ENCODE measurements at places on chromosomes 16 and 17.

DNA sequence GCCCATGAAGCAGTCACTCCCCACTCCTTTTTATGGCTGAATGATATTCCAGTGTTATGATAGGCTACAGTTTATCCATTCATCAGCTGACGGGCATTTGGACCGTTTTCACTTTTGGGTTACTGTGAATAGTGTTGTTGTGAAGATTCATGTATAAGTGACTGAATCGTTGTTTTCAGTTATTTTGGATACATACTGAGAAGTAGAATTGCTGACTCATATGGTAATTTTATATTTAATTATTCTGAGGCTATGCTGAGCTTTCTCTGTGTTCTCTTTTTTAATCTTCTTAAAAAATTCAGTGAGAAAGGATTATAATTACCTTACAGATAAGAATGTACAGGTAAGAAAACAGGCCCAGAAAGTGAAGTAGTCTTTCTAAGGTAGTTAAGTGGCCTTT is 117.9 kb upstream of the MPHOSPH6 start:
- no peak for DNase-seq

DNA sequence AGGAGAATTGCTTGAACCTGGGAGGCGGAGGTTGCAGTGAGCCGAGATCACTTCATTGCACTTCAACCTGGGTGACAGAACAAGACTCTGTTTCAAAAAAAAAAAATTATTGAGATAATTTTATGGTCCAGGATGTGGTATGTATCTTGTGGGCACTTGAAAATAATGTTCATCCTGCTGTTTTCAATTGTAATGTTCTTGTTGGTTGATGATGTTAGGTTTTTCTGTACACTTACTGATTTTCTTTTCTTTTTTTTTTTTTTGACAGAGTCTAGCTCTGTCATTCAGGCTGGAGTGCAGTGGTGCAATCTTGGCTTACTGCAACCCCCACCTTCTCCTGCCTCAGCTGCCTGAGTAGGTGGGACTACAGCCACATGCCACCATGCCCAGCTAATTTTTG is 29.7 kb downstream of the TBX21 start:
- no peak for DNase-seq

- no peak for DNase-seq
These were observed 576 bp downstream of the ZNF768 start for GRCh38 chr16:30525844-30526136.

- no peak for DNase-seq
These were observed 8.3 kb downstream of the SLC35G3 start for GRCh38 chr17:35185849-35186248.

DNA sequence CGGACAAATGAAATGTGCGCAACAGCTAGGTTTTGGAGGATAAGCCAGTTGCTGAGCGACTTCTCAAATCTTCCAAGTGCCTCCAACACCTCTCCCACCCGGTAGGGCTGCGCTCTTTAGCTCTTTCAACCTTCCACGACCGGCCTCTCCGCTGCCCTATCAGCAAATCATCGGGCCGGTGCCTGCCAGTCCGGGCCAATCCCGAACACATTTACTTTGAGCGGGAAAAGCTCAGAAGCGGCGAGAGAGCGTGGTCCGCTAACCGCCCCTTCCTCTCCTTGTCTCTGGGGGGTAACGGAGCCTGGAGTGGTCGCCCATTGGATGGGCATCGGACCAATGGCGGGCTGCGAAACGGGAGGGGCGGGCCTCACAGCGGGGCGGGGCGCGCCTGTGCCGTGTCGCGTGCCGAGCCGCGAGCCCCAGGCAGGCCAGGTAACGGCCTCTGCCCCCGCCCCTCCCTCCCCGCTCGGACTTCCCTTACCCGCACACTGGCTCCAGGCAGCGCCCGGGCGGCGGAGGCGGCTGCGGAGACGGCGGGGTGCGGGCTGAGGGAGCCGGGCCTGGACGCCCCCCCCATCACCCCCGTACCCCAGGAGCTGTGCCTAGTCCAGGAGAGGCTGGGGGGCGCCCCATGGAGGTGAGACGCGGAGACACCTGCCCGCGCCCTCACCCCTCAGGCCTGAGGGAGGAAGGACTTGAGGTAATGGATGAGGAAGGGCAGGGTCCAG is at the start of gene MEIOC:
MEIOC (plus strand) TSS at position 486 of the 728 bp plus-strand sequence; CDS start at position 632, 146 bp downstream.
- no peak for DNase-seq

- no peak for DNase-seq
These were observed 2.3 kb downstream of the FAAP100 start for GRCh38 chr17:81549826-81550225.

GRCh38 chr16:71883168-71883848 is 674 bp downstream of the ZNF821 start:
- peak; percentile 51 for DNase-seq

- DNase-seq = no peak
These were observed 18.2 kb upstream of the NXPH3 start for GRCh38 chr17:49557312-49558024.

DNA sequence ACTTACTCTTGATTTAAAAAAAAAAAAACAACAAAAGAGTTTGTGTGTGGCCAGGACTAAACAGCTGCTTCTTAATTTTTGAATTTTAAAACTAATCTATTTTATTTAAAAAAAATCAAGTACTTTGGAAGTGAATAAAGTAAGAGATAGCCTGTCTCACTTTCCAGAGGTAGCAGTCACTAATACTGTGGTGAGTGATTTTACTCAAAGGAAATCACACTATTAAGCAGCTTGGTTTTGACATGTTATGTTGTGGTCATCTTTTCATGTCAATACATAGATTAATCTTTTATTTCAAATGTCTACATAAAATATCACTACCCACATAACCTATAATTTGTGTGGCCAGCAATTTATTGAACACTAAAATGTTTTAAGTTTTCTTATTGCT is 102.2 kb upstream of the HLF start:
- DNase-seq = no peak

DNA sequence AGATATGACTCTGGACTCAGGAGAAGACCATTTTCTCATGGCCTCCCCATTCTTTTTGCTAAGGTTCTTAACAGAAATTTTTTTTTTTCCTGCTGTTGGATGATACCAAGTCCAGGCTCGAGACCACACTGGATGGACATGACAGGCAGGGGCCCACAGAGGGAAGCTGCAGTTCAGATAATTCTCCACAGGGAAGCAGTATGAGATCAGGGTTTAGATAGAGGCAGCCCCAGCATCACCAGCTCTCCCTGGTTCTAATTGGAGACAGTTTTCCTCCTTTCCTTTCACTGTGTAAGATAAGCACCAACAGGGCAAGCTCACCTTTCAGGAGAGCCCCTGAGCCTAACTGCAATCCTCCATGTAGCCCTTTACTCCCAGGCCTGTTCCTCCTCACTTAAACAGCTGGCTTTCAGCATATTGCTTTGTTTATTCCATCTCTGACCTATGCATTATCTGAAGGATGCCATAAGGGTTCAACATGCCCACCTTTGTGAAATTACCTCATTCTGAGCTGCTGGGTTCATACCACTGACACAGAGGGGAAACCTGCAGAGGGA is 108.1 kb downstream of the SNX11 start:
- no peak for DNase-seq

DNA sequence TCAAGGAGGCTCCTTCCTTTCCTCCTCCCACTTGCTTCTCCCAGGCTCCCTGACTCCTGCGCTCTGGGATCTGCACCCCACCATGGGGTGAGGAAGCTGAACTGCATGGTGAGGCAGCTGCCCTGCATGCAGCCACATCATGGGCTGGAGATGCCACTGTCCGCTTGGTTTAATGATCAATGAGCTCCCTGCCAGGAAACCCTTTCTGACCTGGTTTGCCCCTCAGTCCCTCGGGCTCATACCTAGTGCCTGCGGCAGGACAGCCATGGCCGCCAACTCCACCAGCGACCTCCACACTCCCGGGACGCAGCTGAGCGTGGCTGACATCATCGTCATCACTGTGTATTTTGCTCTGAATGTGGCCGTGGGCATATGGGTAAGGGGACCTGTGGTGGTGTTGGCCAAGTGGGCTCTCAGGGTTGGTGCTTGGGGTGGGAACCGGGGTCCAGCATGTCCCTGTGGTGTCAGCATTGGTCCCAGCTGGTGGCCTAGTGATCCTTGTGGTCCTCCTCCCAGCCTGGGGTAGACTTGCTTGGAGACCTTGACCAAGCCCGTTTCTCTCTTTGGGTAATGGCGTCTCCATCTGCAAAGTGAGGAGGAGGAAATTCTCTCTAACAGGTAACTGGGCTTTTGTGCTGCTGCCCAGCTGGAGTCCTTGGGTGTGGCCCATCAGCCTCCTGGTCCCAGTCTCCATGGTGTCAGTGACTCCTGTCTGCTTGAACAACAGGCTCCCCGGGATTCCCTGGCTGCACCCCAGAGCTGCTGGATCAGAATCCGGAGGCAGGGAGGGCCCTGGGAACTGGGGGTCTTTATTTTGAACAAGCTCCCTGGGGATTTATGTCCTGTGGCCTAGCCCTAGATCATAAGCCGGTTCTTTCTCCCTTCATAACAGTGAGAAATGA is at the start of gene SLC5A10:
SLC5A10 (plus strand) TSS at position 225 of the 902 bp plus-strand sequence; CDS start at position 266, 41 bp downstream.
- DNase-seq = no peak

DNA sequence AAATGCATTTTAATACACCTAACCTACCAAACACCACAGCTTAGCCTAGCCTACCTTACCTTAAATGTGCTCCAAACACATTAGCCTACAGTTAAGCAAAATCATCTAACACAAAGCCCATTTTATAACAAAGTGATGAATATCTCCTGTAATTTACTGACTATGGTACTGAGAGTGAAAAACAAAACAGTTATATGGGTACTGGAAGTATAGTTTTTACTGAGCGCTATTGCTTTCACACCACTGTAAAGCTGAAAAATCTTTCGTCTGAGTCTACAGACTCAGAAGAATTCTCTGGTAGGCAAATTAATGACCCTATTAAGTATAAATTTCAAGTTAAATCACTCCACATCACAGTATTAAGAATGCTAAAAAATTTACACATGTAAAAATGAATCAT is 3.5 kb downstream of the GRB2 start:
- DNase-seq = no peak

- DNase-seq = no peak
These were observed 16.2 kb upstream of the IL17C start for GRCh38 chr16:88622125-88622524.

DNA sequence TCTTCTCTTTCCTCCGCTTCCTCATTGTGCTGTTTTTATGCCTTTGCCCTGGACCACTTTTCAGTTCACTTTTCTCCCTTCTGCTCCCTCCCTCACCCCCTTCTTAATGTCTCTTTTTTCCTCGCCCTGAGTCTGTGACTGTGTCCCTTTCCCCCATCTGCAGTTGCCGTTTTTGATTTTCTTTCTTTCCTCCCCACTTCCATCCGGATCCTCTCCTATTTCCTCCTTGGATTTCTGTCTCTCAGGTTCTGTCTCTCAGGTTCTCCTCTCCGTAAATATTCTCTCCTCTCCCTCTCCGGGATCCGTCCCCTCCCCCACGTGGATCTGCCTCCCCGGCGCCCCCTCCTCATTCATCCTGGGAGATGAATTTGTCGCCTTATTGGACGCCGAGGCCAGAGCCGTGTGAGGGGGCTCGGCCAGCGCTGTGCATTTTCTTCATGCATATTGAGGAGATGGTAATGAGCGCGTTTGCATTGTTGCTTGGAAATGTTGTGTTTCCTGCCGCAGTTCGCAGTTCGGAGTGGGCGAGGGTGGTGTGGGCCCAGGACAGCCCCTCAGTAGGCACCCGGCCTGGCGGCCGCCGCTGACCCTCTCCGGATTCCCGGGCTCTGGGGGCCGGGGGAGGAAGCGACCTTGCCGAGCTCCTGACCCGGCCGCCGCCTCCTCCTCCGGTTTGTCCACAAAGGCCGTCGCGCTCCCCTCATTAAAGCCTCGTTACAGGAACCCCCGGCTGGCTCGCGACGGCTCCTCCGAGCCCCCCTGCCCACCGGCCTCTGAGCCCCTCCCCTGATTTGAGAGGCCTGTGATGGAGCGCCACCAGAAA is 4.5 kb upstream of the IRX3 start:
- no peak for DNase-seq

DNA sequence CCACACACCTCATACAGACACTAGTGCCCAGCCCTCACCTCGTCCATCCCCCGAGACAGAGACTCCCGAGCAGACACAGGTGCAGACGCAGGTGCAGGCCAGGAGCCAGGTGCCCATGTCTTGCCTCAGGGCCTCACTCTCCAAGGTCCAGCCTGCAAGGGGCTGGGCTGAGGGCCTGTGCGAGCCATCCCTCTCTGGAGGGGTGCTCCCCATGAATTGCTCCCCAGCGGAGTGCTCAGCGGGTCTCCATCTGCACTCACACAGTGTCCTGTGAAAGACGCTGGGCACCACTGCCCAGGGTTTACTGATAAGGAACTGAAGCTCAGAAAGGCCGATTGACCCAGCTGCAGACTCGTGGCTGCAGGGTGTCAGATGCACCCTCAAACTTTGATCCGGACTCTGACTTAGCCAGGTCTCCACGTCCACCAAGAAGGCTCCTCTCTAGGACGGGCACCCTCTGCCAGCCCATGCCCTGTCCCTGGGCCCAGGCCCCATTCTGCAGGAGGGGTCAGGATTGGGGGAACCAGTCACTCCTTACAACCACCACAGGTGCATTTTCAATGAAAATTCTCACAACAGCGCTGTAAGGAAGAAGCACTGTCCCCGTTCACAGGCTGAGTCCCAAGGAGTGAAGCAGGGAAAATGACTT is 16.9 kb downstream of the POLR3K start:
- no peak for DNase-seq

DNA sequence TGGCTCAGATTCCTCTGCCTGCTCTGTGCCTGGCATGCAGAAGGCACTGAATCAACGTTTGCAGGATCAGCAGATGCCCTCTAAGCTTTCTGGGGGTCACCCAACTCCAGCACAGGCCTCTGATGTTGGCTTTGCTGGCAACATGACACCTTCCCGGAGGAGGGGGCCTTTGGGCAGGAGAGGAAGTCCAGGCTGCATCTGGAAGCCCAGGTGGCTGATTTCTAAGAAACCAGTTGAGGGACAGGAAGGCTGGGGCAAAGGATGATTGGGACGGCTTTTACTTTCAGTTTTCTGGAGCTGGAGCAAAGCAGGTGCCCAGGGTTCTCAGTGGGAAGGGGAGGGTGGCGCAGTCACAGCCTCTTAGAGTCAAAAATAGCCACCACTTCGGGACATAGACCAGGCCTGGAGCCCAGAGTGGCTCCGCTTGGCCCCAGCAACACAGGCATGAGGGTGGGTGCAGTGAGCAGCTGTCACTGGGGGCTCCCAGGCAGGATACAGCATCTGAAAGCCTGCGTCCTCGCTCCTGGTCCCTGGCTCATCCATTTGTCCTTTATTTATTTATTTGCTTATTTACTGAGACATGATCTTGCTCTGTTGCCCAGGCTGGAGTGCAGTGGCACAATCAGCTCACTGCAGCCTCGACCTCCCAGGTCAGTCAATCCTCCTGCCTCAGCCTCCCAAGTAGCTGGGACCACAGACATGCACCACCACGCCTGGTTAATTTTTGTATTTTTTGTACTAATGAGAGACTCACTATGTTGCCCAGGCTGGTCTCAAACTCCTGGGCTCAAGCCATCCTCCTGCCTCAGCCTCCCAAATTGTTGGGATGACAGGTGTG is 15.1 kb downstream of the SOCS1 start:
- DNase-seq = no peak

DNA sequence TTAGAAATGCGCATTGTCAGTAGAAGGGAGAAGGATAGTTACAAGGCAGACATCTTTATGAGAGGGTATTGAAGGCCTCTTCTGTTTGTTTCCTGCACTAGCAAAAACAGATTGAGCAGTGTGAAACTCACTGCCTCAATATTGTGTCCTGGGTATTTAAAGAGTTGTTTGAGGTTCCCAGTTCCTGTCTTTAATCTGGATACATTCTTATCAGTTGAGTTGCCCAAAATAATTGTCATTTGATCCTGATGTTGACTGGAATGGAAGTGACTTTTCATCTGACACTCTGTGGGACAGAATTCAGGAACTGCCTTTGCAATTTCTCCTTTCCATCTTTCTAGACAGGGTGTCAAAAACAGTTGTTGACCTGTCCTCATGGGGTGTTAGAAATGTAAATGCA is 1.7 kb downstream of the ATP6V0A1 start:
- no peak for DNase-seq

- no peak for DNase-seq
These were observed 27.2 kb downstream of the UNKL start for GRCh38 chr16:1387331-1387730.

Data from dorsolateral prefrontal cortex (tissue), 122 donors.